ENCODE measurements at places on chromosomes 16 and 17.

DNA sequence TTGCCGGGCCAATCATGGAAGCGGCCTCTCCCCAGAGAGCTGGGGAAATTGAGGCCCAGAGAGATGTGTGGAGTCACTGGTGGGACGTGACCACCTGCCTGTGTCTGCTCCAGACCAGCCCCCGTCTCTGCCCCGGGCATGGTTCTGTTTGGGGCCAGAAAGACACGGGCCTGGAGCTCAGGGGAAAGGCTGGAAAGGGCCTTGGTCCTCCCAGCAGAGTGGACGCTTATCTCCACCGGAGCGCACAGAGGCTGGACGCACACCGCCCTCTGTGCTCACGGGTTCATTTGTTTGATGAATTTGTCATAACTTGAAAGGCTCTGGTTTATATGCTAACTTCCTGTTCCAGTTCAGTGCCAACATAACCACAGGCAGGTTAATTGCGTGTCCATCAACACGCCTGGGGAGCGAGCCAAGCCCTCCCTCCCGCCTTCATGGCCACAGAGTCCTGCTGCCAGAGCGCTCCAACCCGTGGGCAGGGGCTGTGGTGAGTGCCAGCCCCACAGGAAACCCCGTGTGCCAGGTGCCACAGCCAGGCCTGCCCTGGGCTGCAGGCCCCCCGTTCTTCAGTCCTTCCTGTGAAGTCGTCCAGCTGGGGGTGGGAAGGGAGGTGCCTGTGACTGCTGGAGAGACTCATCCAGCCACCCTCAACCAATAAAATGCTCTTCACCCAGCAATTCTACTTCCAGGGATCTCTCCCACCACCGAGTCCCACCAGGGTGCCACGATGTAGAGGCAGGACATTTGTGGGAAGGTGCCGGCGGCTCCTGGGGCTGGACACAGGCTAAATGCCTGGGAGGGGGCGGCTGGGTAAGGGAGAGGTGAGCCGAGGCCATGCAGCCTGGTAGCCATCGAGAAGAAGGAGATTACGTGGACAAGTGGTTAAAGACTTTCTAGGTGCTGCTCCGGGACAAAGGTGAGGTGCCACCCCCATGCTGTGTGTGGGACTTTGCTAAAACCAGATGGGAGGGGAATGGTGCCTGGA, 29.4 kb upstream of the BAHCC1 start:
- no peak for DNase-seq

DNA sequence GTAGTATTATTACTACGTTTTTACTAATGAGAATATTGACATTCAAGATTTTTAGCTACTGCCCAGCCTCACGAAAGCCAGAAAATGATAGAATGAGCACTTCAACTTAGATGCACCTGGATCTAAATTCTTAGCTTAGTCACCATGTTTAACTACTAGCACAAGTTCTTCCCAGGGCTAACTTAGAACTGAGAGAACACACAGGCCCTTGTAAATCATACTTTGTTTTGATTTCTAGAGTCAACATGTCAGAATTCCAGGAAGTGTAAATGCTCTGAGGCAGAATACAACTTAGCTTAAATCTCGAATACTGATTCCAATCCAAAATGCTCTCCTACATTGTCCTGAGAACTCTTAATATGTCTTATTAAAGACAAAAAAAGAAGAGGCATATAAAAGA, 6.8 kb upstream of the ACSM1 start:
- DNase-seq = no peak

DNA sequence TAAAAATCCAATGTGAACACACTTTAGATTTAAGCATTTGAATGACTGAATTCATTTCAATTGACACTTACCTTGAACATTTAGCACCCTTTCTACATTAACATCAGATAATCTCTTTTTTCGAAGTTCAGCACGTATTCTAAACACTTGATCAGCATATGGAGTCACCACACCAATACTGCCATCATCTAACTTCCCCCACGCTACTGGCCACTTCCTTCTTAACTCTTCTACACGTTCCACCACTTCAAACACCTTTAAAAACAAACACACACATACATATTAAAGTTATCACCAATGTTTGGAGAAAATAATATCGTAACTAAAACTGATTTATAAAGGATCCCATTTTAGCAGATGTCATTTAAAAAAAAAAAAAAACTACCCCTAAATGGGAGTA, 93.5 kb downstream of the CACNG1 start:
- no peak for DNase-seq

GRCh38 chr17:58089111-58089510, 5.9 kb downstream of the DYNLL2 start:
- no peak for DNase-seq

GRCh38 chr16:1182316-1182671, 29.4 kb downstream of the CACNA1H start:
- DNase-seq = no peak

GRCh38 chr17:58541249-58541648, 26.8 kb upstream of the MTMR4 start:
- no peak for DNase-seq

DNA sequence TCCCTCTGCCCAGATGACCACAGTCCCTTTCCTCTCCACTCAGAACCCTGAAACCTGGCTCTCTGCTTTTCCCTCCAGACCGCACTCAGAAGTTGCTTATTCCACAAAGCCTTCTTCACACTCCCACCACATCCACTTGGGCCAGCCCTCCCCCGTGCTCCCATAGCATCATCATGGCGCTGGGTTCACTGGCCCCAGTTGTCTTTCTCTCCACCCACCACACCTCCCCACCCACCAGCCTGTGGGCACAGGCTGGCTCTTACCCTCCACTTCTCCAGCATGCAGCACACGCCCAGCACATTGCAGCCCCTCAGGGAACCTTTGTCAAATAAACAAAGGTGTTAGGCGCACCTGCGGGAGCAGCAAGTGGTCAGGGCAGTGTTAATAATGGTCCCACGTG, 130.0 kb downstream of the KATNIP start:
- DNase-seq = no peak

DNA sequence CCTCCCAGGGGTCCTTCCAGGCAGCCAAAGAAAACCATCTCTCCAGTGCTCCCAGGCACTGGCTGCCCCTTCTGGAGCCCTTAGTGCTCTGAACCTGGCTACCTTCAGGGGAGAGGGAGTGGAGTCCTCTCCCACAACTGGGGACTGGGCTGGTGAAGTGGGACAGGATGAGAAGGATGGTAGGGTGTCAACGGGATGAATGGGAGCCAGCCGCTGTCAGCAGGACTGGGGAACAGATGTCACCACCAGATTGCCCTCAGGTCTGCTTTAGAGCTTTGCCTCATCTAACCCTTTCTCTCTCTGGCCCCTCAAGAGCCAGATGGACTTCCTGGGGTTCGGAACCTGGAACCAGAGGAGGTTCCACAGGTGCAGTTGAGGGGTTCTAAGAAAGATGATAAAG, 488 bp upstream of the SEBOX start:
- DNase-seq = no peak

- no peak for DNase-seq
Measured at GRCh38 chr16:29845656-29846055, 17.4 kb downstream of the CDIPT start.

DNA sequence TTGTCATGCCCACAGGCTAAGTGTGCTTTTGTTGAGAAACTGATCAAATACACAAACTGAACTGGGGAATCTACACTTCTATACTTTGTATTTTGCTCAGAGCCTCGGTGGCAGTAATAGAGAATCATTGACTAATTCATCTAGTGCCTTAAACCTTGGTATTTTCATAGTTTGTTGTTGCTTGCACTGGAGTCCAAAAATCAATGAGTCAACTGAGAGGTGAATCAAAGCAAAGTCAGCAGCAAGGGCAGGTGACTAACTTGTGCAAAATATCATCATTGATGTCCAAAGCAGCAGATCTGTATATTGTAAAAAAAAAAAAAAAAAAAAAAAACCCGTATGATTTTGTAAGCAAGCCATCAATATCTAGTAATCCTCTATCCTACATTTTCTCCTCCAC, 296.4 kb downstream of the MAP2K6 start:
- no peak for DNase-seq

DNA sequence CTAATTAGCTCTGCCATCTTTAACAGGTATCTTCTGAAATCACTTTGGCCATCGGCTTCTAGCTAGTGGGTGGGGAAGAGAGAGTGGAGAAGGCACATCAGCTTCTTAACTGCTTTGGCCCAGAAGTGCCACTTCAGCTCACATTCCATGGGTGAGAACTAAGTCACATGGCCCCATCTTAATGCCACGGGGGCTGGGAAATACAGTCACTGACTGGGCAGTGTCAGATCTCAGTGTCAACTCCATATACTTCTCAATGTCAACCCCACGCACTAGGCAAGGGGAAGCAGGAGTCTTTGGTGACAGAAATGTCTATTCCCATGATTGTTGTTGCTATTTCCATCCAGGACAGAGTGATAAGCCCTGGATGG, 29.4 kb downstream of the CCR7 start:
- no peak for DNase-seq

- no peak for DNase-seq
Measured at GRCh38 chr17:77618731-77619130, 339.8 kb upstream of the TNRC6C start.

DNA sequence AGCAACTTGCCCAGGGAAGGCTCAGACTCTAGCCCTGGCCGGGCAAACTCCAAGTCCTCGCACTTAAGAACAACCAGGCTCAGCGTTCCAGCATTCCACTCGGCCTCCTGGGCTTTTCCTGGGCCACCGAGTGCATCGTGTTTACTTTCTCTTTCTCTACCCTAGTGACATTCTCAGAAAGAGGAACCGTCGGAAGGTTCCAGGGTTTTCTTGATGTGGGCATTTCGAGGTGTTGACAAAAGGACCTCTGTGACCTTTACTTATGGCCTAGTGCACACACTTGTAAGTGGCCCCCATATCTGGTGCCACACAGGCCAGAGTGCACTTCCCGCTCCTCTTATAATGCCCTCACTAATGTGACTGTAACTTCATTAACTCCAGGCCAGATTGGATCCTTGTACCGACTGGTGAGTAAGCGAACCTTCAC, 3.1 kb upstream of the BANP start:
- DNase-seq = no peak

DNA sequence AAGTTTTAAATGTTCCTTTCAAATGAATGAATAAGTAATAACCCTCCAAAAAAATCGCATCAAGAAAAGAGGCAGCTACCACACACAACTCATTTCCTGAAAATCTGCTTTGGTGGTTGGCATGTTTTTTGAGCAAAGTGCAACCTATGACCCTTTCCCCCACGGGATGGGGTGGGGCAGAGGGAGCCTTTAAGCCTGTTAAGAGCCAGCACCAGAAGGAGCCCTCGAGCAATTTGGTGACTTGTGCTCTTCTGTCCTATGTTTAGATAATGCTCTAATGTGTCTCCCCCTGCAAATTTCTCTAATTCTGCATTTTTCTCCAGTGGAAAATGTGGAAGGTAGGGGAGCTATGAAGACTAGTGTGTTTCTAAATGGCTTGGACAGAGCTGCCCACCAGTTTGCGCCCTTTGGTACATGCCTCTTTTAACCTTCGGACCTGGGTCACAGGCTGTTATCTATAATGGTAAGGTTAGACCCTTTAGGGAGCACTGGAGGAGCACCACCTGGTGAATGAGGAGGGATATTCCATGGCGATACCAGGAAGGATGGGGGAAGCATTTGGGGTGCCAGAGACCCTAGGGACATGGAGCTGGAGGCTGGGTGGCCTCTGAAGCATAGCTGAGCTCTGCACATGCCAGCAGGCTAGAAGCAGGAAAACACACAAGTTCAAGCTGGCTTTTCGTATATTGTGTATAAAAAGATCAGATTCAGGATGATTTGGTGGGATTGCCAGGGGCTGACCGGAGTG, 1.6 kb downstream of the PYCARD start:
- DNase-seq = no peak

DNA sequence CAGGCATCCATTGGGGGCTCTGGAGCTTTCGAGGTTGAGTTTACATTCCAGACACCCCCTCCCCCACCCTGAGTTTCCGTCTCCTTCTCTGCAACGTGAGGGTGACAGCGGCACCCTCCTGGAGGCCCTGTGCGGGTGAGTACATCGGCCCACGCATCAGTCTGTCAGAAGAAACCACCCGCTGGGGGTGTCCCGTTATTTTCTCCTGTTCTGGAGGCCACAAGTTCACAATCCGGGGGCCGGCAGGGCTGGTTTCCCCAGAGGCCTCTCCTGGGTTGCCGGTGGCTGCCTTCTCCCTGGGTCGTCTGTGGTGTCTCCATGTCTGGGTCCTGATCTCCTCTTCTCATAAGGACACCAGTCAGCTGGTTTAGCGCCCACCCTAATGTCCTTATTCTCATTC, 35.7 kb downstream of the GSE1 start:
- no peak for DNase-seq
